ENCODE measurements at places on chromosomes 16 and 17.
A peak's percentile ranks its signal among the peaks of the same experiment; 100 is the strongest.

GRCh38 chr17:76726776-76727718 is at the start of gene METTL23:
TSS of gene METTL23 (plus strand) at chr17:76726839. CDS start at chr17:76729711, 2,872 bp downstream.
- DNase-seq, result peak; percentile 86

DNA sequence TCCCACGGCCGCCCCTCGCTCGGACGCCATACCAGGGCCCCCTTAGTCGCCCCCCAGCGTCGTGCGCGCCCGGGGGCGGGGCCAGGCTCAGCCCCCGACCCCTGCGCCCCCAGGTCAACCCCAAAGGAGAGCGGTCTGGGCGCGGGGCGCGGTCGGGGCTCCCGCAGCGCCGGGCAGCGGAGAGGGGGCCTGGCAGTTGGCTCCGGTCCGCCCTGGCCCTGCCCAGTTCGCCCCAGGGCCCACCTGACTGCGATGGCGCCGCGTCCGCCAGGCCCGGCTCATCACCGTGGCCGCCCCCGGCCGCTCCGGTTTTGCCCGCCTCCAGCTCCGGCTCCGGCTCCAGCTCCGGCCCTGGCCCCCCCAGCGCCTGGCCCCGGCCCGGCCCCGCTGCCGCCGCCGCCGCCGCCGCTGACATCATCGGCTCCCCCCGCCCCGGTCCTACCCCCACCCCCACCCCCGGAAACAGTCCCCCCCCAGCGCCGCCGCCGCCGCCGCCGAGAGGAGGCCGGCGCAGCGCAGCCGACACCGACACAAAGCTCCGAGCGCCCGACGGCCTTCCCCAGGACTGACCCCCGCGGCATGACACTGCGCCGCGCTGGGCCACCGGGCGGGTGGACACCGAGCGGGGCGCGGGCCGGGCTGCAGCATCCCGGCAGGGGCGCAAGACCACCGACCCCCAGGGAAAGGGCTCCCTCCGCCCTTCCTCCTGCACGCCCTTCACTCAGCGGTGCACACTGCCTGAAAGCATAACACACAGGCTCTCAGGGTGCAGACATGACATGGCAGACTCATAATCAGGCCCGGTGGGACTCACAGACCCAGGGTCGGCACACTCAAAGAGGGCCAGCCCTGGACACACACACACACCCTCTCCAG is at the start of gene ZBTB4:
Gene ZBTB4, minus strand, starts transcription at position 419 of the 876 bp plus-strand sequence. CDS start 12,830 bp downstream, outside the sequence.
- peak; percentile 63 for DNase-seq

- DNase-seq, result no peak
These were observed 13.2 kb downstream of the RPH3AL start for GRCh38 chr17:339193-340061.

DNA sequence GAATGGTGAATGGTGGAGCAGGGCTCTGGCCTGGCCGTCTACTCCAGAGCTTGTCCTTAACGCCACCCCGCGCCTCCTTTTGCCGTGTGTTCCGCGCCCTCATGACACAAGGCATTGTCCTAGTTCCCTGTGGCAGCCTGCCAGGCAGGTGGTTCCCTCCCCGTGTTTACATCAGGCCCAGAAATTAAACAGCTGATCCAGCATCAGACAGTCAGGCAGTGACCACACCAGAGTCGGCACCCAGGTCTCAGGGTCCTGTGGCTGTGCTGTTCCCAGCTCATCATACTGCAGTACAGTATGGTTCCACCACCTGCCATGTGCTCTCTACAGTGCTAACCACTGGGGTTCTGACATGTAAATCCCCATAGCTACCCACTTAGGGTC is 119.7 kb downstream of the RAB11FIP4 start:
- peak; percentile 10 for DNase-seq

DNA sequence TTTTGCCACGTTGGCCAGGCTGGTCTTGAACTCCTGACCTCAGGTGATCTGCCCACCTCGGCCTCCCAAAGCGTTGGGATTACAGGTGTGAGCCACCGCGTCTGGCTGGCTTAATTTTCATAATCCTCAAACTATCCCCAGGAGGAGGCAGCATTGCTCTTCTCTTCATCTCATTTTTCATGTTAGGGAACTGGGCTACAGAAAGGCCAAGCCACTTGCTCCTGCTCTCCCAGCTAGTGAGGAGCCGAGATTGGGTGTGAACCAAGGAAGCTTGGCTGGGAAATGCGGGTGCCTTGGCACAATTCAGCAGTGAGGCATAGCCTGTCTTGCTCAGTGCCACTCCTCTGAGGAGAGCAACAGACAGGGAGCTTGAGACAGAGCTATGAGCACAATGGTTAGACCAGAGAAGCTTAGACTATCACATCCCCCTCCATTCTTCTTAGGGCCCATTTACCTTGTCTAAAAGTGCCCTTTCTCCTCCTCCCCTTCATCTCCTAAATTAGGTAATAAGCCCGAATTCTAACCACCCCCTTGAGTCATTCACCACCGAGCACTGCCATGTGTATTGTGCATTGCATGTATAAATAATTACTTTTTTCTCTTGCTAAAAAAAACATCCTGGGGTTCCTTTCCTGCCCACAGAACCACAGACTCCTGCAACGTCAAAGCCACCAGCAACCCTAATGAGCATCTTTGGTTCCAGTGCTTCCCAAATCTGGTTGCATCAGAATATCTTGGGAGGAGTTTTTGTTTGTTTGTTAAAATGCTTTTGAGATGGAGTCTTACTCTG is 20.0 kb upstream of the KIF19 start:
- DNase-seq, result no peak

DNA sequence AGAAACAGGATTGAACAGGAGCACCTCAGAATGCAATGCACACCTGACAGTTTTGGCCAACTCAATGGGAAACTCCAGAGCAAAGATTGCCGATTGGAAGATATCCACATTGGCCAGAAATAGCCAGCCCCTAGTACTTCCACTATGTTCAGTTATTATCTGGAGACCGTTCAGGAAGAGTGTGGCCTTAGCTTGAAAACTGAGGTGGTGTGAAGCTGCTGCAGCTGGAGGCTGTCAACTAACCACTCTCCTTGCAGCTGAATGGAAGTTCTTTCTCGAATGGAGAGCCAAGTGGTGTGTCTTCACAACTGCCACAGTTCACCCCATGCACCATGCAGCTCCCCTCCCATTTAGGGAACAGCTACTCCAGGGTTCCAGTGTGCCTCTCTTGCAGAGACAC is 61.9 kb upstream of the DHX40 start:
- no peak for DNase-seq

GRCh38 chr16:17171250-17172143 is 299.3 kb downstream of the XYLT1 start:
- no peak for DNase-seq

GRCh38 chr17:15440347-15440746 is 27.1 kb downstream of the CDRT4 start:
- no peak for DNase-seq

DNA sequence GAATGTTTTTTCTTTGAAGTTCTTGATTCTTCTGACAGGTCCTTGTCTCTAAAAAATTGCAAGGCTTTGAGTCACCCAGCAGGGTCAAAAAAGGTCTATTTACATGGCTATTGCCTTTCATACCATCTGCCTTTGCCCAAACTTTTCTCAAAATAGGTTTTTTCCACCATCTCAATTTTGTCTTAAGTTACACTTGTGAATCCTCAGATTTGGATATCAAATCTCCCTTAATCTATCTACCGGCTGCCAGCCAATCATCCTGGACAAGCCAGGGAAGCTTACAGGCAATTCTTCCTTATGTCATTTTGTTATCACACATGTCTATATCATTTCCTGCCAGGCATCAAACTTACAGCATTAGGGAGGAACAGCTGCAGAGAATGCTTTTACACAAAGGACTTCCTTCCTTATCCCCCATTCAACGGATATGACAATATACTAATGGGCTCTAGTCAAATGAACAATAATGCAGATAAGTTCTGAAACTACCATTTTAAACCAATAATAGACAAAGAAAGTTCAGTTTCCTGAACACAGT is 104.1 kb upstream of the CORO6 start:
- no peak for DNase-seq

Measured in glutamatergic neuron (in vitro differentiated cells).